Hematopoietic multipotent progenitor cell treated with erythropoietin and hydrocortisone succinate and interleukin-3 and kit ligand, for 15 days (in vitro differentiated cells): ENCODE measurements at places on chromosomes 6 and 20.
A peak's percentile ranks its signal among the peaks of the same experiment; 100 is the strongest.

GRCh38 chr20:62156254-62156556 is 12.6 kb downstream of the SS18L1 start:
- no peak for DNase-seq

- DNase-seq, result no peak
These were observed 46.7 kb downstream of the TRERF1 start for GRCh38 chr6:42405021-42405420.

GRCh38 chr20:36646678-36647077 is 682 bp upstream of the SLA2 start:
- no peak for DNase-seq

- DNase-seq, result no peak
These were observed 223.2 kb downstream of the SYNDIG1 start for GRCh38 chr20:24692446-24693200.

DNA sequence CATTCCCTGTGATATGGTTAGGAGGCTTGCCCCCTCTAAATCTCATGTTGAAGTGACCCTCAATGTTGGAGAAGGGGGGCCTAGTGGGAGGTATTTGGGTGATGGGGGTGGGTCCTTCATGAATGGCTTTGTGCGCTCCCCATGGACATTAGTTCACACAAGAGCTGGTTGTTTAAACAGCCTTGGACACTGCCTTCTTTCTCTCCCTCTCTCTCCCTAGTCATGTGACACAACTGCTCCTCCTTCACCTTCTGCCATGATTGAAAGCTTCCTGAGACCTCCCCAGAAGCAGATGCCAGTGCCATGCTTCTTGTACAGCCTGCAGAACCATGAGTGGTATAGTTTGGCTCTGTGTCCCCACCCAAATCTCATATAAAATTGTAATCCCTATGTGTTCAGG is 117.2 kb upstream of the SLC22A16 start:
- DNase-seq, result no peak

- no peak for DNase-seq
These were observed 30.4 kb upstream of the RNF24 start for GRCh38 chr20:4045741-4046140.

DNA sequence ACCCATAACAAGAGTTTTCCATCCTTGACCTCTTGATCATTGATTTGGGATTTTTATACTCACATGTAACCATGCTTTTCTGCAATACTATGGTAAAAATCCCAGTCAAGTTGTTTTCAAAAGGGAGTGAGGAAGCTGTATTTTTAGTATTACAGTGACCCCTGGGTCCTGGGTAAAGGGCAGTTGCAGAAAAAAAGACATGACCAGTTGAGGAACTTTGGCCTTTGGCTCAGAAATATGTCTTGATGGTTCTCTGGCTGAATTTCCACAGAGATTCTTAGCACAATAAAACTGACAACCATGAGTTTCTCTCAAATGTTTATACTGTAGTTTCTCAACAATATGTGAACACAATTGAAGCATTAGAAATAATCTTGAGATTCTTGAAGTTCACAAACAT is 28.6 kb upstream of the PRL start:
- no peak for DNase-seq

DNA sequence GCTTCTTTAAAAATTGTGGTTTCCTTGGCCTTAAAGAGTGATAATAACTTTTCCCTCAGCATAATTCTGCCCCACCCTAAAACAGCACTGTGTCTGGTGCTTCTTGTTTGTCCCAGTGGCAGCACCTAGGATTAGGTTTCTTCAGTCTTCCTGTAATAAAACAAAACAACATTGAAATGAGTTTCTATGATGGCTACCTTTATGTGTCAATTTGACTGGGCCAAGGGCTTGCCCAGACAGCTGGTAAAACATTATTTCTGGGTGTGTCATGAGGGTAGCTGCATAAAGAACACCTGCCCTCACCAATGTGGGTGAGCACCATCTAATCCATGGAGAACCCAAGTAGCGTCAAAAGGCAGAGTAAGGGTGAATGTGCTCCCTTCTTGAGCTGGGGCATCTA is 117.8 kb downstream of the QRSL1 start:
- DNase-seq, result no peak

- DNase-seq, result no peak
These were observed 13.4 kb upstream of the COL12A1 start for GRCh38 chr6:75219263-75219662.

GRCh38 chr20:22385602-22386305 is 198.6 kb downstream of the FOXA2 start:
- no peak for DNase-seq

- no peak for DNase-seq
These were observed 51.5 kb upstream of the KIF25 start for GRCh38 chr6:167946007-167946406.

DNA sequence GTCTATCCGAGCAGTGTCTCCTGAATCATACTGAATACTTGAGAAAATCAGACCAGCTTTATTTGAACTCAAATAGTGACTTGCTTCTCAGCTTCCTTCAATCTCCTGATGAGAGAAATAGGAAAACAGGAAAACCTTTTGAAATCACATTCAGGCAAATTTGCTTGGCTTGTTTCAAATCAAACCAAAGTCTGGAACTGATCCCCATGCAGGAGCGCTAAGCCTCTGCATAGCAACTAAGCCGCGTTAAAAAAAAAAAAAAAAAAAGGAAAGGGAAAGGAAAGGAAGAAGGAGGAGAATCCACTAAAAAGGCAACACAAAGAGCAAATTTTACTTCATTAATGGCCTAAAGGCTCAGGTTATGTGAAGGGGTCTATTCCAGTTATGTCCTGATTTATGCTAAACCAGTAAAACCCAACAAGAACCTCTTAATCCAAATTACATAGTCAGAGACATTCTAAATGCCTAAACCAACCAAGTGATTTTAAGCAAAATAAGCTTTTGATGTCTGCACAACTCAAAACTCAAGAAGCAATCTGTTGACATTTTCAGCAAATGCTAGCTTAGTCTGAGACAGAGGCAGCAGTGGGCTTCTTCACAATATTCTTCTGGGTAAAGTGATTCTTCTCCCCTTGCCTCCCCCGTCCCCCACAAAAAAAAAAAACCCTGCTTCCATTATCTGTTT is 112.5 kb downstream of the SOBP start:
- DNase-seq, result no peak

DNA sequence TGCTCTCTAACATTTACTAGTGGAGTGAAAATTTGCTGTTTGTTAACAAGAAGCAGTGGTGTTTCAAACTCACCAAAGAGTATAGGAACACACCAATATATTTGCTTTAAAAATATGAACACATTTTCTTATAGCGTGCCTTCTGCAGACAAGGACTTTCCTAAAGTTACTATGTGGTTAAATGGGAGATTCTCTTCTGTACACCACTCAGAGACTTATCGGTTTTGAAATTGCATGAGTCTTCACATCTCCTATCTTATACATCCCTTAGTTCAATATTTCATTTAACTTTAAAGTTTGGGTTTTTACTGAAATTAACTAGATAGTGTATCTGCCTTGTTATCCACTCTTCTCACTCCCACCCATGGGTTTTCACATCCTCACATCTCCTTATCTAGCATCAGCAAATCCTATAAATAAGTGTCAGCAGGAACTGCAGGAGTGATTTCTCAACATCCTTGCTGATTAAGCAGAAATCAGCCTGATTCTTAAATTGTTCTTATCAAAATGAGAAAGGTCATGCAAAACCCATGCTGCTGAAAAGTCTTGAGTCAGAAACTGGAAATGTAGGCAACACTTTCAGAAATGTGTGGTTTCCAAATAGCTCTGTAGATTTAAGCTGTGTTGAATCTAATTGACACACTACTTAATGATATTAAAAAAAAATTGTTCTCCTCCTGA is 1075.6 kb upstream of the GJE1 start:
- DNase-seq, result no peak

DNA sequence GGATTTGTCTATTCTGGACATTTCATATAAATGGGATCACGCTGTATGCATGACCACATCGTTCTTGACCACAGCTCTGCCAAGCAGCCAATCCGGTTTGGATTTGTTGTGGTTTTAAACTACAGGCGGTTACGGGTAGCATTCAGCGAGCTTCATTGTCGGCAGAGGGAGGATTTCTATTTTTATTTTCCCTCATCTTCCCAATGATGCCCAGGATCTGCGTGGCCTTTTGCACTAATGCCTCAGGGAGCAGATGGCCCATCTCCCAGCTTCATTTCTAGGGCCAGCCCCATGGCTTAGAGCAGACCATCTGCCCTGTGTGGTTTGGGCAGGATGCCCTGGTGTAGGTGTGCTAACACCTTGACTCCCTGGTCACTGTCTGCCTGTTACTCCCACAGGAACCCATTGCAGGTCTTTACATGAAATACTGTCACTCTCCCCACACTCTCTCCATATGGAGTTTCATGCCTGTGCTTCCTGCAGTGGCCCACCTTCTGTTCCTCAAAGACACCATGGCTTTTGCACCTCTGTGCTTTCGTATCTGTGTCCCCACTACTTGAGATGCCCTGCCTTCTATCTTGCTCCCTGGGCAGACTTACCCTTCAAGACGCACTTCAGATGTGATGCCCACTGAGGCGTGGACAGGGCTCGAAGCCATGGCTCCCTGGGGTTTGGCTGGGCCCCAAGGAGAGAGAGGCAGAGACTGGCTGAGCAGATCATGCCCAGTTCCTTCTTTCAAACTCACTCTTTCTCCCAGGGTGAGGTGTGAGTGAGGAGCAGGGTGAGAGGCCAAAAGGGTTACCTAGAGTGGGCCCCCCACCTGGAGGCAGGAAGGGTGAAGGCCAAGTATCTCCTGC is 26.0 kb downstream of the SDCBP2 start:
- no peak for DNase-seq

- DNase-seq, result peak; percentile 17
These were observed 17.6 kb upstream of the HLA-F start for GRCh38 chr6:29705389-29706231.

DNA sequence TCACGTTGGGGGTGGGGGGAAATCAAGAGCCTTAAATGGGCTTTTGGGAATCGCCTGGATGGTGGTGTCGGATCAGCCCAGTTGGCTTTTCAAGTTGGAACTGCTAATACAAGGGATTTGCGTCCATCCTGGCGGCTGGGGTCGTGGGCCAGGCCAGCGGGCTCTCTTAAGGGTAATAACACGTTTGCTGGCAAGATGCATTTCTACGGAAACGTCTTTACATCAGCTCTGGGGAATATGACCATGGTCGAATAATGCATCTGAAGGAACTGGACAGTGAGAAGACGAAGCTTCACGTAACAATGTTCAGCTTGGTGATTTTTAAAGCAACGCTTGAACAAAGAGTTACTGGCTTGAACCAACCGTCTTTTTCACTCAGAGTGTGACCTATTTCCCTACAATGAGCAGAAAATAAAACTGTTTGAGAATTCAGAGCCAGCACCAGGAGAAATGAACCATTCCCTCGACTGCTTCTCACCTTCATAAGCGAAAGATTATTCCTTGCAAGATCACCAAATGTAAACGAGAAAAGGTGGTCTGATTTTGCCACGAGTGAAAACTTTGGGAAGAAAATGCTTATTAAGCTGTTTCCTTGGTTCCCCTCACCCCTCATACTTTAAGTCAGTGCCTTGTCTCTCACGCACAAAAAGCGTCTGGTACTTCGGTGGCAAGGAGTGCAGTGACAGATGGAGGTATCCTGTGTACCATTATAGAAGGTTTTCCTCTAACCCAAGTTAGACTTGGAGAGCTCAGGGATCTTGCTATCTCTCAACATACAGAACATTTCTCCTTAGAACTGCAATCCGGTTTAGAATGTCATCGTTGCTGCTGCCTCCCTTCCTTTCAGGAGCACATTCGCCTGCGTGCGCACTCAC is 1.4 kb upstream of the MARCKS start:
- DNase-seq, result no peak

GRCh38 chr20:40359131-40359912 is 329.7 kb downstream of the MAFB start:
- no peak for DNase-seq

- no peak for DNase-seq
These were observed 92.9 kb downstream of the STXBP5 start for GRCh38 chr6:147297124-147297523.

DNA sequence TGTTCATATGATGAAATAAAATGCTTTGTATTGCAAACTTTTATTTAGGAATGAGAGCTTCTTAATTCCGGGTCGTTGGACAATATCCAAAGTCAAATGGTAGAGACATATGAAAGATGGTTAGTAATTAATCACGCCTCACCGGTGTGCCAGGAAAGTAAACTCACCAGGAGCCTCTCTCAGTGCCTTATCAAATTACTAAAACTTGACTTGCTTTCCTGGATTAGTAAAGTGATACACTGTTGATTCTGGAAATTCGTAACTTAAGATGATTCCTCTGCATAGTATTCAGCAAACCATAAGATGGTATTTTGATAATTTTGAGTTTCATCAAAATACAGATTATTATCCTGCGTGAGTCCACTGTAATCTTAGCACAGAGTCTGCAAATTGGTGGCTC is 115.2 kb downstream of the PAX1 start:
- DNase-seq, result no peak

GRCh38 chr6:41589223-41589622 is 43.0 kb downstream of the FOXP4 start:
- no peak for DNase-seq

GRCh38 chr20:48627737-48628128 is 200.1 kb downstream of the PREX1 start:
- no peak for DNase-seq

DNA sequence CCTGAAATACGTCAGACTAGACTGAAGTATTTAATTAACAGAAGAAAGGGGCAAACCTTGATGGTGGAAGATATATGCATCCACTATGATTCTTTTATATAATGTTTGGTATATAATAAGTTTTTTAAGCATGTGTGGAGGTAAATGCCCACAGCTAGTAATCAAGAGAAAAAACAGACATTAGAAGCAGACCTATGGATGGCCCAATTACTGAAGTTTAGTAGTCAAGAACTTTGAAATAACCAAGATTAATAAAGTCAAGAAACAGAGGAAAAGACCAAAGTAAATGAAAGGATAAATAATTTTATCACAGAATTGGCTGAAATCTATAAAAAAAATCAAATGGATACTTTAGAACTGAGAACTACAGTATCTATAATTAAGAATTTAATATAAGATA is 15.3 kb downstream of the TTI1 start:
- no peak for DNase-seq

GRCh38 chr6:165960695-165961094 is 207.0 kb downstream of the TBXT start:
- DNase-seq, result no peak

GRCh38 chr20:58102261-58102660 is 126.2 kb downstream of the ANKRD60 start:
- DNase-seq, result no peak

DNA sequence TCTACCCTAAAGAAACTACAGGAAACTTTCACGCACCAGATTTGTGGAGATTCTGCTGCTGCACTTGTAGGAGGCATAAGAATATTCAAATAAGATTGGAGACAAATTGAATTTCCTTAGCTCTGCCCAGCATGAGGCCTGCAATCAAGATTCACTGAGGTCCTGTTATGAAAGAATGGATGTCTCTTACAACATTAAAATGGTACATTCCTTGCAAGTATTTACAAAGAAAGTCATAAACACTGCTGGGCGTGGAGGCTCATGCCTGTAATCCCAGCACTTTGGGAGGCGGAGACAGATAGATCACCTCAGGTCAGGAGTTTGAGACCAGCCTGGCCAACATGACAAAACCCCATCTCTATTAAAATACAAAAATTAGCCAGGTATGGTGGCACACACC is 74.0 kb upstream of the MAP3K4 start:
- no peak for DNase-seq

- DNase-seq, result no peak
These were observed 60.9 kb downstream of the SAMD3 start for GRCh38 chr6:130161683-130162404.
